AG04449 (cell line): ENCODE measurements at places on chromosomes 13 and 19.

- DNase-seq = no peak
Observed at GRCh38 chr19:2550431-2551171, 74.7 kb downstream of the GADD45B start.

DNA sequence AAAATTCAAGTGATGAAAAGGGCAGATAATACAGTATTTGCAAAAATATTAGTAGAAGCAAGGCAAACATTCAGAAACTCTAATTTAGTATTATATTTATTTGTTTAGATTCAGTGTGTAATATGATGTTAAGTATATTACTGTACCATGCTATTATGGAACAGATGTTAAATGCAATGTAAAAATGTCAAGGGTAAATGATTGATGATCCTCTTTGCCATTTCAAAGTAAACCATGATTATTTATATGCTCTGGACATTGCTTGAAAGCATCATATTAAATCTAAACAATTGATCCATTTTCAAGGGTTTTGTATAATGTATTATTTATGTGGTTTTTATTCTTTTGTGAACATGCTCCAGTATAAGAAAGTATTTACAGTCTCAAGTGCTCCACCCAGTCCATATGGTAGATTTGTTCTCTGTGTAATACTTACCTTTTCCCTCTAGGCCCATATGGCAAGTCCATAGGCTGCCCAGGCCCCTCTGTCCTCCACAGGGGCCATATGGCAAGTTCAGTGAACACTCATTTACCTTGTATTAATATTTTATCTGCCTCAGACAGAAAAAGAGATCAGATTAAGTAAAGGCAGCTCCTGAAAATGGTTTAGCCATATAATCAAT is 353.5 kb downstream of the DACH1 start:
- no peak for DNase-seq

DNA sequence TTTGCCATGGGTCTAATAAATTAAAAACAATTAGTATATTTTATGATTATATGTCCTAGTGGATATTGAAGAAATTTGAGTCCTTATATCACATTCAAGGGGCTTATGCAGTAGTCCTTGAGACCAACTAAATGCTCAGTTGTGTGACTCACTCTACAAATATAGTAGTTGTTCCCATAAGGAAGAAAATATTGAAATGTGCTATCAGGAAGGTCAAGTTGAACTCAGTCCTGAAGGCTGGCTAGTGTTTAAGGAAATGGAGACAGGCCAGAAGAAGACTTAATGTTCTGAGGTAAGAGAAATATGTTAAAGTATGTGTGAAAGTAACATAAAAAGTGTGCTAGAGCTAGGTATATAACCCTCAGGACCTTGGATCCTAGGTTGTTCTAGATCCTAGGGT is 766.1 kb upstream of the GPC6 start:
- DNase-seq = no peak

DNA sequence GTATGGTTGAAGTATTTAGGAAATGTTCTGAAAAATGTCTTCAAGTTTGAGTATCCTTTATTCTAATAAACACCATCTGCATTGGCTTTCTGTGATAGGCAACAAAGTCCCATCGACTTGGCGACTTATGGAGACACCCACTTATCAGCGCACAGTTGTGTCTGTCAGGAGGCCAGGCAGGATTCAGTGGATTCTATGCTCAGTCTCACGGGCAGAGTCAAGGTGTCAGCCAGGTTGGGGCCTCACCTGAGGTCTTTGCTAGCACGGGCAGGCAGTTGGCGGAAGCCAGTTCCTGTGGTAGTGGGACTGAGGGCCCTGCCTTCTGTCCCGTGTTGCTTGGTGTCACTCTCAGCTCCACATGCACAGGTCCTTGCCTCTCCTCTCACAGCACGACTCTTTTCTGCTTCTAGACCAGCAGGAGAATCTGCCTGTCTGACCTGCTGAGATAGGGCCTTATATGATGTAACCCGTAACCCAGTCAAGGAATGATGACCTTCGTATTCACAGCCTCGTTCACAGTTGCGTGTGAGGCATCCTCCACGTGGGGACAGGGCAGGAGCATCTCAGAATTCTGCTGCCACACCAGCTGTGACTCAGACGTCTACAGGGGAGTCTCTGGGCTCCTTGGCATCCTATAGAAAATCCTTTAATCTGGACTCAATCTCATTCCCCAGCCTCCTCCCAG is 10.0 kb downstream of the CUL4A start:
- no peak for DNase-seq

DNA sequence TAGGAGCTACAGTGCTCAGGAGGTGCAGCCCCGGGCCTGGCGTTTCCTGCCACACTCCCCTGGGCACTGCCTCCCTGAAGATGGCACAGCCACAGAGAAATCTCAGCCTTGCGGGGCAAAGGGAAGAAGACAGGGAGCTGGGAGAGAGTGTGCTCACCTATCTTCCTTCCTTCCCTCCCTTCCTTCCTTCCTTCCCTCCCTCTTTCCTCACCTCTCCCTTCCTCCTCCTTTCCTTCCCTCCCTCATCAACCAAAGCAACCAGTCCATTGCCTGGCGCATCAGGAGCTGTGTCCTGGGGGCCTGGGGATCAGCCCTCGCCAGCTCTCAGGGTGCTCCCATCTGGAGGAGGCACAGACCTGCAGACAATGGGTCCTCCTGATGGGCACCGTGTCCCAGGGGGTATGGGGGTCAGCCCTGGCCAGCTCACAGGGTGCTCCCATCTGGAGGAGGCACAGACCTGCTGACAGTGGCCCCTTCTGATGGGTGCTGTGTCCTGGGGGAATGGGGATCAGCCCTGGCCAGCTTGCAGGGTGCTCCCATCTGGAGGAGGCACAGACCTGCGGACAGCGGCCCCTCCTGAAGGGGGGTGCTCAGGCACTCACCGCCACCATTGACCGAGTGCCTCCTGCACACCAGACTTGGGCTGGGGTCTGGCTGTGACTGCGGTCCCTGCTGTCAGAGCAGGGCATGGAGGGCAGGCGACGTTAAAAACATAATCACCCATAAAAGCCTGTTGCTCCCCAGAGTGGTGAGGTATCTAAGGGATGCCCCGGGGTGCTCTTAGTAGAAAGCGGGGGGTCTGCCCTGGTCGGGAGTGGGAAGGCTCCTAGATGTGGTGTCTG is 120.2 kb downstream of the URI1 start:
- DNase-seq = no peak

- no peak for DNase-seq
Observed at GRCh38 chr13:26680123-26680450, 80.5 kb downstream of the GPR12 start.

DNA sequence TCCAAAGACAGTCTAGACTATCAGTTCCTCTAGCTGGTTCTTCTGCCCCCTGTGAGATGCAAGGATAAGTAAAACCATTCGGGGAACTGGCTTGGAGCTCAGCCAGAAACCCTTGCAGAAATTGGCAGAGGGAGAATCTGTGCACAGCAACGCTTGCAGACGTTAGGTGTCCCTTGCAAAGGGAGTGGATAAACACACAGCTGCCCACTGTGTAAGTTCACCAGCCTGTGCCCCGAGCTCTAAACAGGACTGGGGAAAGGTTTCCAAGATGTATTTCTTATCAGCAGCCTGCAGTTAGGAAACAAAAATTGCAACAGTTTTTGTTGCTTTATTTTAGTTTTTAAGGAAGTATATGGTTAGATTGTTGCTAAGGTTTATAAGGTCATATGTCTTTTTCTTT is 19.0 kb upstream of the ADGRE1 start:
- no peak for DNase-seq

DNA sequence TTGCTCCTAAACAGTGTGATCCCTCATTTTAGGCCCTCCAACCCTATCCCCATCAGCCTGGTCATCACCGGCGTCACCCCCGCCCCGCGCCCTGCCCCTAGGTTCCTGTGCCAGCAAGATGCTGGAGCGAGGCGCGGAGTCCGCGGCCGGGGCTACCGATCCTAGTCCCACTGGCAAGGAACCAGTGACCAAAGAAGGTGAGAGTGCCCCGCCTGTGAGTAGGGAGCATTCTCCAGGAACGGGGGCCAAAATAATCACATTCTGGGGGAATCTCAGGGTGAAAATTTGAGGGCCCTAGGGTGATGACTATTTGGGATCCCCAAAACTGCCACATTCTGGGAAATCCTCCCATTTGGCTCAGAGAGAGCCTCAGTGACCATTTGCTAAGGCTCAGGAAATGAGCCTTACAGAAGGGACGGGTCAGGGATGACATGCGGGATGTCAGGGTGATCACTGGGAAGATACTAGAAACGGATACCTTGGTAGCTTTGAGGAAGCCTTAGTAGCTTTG is 1.4 kb downstream of the ZNF575 start:
- DNase-seq = no peak

DNA sequence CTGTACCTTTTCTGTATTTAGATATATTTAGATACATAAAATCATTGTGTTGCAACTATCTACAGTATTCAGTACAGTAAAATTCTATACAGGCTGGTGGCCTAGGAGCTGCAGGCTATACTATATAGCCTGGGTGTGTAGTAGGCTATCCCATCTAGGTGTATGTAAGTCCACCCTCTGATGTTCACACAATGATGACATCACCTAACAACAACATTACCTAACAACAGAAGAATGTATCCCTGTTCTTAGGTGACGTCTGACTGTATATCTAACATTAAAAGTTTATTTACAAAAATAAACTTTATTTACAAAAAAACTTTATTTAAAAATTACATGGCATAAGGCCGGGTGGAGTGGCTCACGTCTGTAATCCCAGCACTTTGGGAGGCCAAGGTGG is 28.3 kb upstream of the ZFP30 start:
- DNase-seq = no peak

- no peak for DNase-seq
Observed at GRCh38 chr13:113304121-113304520, 7.1 kb downstream of the LAMP1 start.

GRCh38 chr19:49642492-49643035 is 555 bp downstream of the SCAF1 start:
- DNase-seq = no peak

GRCh38 chr13:20654156-20654555 is 49.3 kb upstream of the IL17D start:
- DNase-seq = peak; percentile 1

DNA sequence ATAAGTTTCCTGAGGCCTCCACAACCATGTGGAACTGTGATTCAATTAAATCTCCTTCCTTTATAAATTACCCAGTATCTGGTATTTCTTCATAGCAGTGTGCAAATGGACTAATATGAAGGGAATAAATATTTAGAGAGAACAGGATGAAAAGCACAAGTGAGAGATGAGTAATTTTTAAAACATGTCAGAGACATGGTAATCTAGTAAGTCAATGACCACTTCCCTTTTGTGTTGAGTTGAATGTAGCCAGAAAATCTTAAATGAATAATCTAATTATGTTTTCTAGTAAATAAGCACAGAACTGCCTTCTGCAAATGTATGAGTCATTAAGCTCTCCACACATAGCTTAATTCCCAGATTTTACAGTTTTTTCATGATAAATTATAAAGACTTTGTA is 524.1 kb upstream of the SLITRK5 start:
- DNase-seq = no peak

DNA sequence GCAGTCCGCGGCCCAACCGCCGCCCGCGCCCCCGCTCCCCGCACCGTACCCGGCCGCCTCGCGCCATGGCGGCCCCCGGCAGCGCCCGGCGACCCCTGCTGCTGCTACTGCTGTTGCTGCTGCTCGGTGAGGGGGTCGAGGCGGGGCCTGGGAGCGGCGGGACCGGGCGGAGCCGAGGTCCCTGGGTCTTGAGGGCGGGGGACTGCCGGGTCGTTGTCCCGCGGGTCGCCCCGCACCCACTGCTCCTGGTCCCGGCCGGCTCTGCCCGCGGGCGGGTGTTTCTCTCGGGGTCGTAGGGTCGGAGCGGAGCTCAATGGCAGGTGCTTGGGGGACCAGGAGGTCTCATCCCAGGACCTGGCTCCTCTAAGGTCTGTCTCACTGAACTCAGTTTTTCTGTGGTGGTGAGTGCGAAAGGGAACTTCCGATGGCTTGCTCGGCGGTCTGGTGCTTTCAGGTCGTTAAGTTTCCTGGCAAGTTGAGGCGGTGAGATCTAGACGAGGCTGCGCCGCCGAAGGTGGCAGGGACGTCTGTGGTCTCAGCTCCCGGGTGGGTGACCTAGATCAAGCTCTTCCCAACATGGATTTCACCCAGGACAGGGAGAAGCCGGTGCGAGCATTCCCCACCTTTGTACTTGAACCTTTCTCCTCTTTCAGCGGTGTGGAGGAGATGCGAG is 467 bp downstream of the LAMP1 start:
- no peak for DNase-seq

GRCh38 chr19:1206150-1206863 is 729 bp downstream of the STK11 start:
- DNase-seq = no peak

DNA sequence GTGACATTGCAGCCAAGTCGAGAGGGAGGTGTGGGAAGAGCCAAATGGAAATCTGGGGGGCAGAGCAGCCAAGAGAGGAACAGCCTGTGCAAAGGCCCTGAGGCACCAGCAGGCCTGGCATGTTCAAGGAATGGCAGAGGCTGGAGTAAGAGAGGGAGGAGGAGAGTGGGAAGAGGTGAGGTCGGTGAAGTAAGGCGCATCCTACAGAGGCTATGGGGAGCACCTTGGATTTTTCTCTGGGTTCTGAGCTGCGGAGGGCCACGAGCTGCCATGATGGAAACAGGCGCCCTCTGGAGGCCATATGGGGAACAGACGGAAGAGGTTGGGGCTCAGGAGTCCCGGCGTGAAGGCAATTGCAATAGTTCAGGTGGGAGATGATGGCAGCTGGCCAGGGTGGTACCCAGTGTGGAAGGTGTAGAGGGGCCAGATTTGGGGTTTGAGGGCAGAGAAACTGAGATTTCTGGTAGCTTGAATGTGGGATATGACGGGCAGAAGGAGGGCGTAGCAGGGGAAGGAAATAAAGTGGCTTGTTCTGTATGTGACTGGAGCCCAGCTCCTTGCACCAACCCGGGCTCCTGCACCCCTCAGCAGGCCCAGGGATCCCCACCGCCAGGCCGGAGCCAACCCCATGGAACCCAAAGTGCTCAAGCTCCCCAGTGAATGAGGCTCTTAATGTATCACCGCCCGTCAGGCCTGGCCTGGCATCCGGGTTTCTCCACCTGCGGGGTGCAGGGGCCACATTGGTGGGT is 20.5 kb upstream of the STRN4 start:
- DNase-seq = no peak
